Epithelial cell of proximal tubule (primary cell): ENCODE measurements at places on chromosomes 16 and 17. TPM values are rescaled to one million over a fixed set of nuclear protein-coding genes. Genes with fewer than 3 reads are reported as not detected.
A peak's percentile ranks its signal among the peaks of the same experiment; 100 is the strongest.

GRCh38 chr17:74340470-74341023 lies 14.5 kb downstream of the KIF19 start:
- no peak for DNase-seq

DNA sequence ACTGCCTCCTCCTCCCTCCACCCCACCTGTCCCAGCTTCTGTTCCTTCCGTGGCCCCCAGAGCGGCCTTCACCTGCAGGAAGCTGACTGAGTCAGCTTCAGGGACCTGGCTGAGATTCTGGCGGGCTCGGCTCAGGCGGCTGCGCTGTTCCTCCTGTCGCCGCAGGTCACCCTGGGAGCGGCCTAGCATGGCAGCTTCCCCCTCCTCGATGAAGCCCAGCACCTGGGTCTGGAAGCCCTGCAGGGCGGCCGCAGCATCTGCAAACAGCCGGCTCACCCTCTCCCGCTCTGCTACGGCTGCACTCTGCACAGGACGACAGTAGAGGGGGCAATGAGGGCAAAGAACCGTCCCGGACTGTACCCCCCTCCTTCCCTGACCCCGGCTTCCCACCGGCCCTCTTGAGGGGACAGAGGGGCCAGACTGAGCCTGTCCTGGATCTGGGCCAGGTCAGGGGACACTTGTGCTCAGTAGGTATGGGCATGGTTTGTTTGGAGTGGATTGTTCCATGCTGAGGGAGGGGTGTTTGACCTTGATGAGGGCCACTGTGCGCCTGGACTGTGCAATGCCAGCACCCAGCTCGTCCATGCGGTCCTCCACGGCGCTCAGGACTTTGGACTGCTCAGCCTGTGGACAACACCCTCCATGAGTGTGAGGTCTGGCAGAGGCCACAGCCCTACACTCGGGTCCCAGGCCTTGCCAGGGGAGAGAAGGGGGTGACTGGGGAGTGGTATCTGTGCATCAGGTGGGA lies 2.0 kb downstream of the TRIM47 start:
- DNase-seq, result no peak

- DNase-seq, result no peak
Observed at GRCh38 chr16:77897129-77897437, 108.7 kb downstream of the VAT1L start.

DNA sequence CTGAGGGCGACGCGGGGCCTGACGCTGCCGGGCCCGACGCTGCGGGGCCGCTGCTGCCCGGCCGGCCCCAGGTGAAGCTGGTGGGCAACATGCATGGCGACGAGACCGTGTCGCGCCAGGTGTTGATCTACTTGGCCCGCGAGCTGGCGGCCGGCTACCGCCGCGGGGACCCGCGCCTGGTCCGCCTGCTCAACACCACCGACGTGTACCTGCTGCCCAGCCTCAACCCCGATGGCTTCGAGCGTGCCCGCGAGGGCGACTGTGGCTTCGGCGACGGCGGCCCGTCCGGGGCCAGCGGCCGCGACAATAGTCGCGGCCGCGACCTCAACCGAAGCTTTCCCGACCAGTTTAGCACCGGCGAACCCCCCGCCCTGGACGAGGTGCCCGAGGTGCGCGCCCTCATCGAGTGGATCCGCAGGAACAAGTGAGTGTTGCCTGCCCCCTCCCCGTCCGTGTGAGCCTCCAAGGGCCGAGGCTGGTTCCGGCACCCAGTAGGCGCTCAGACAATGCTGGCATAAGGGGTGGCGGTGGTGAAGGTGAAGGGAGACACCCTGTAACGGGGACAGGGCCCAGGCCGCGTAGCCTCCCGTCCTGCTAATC lies 676 bp downstream of the CPD start:
- no peak for DNase-seq

DNA sequence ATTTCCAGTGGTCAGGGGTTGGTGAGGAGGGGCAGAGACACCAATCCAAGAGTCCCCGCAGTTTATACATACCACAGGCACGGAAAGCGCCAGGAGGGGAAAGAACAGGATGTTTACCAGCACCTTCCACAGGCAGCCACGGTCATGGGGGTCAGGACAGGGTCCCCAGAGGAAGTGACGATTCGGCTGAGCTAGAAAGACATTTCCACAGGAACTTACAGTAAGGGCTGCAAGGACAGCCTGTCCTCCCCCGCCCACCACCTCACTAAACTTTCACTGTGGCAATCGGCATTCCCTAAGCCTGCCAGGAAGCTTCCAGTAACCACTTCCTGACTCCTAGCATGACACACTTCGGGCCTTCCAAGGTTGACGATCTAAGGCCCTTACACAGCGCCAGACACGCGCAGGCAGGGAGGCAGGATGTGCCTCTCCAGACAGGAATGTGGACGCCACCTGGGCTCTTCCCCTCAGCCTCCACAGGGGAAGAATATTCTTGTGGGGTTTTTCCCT lies 1.2 kb upstream of the MT2A start:
- DNase-seq, result peak; percentile 95

DNA sequence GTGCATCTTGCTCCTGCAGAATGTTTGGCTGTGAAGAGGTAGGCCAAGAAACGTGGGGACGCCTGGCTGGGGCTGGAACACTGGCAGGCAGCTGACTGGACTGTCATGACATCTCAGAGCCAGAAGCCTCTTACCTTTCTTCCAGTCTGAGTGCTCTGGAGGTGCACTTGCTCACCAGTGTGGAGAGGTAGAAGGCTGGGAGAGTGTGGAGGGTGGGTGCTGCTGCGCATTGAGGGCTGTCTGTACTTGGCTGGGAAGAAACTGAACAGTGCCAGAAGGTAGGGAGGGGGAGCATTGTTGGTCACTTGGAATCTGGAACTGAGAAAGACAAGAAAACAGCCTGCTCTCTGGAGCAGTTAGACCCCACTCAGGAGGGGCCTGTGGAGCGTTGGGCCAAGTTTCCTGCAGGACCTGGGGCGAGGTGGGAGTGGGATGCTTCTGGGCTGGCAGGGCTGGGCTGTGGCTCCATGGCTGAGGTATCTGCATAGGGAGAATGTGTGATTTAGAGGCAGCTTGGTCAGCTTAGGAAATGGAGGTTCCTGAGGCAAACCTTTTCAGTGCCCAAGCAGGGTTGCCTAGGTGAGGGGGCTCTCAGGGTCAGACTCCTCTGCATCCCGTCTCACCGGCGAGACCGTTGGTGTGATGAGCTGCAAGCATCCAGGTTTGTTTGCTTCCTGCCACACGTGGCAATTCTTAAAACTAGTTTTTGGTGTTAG lies 55.1 kb downstream of the KSR1 start:
- no peak for DNase-seq

Gene GPR179
- not detected in 2 replicates for total RNA-seq
